Brain (organoid and tissue), 16 donors: ENCODE measurements at places on chromosomes 4 and X. TPM values are rescaled to one million over a fixed set of nuclear protein-coding genes. Genes with fewer than 3 reads are reported as not detected.
A peak's percentile ranks its signal among the peaks of the same experiment; 100 is the strongest.

GRCh38 chrX:28625223-28625622 lies 38.0 kb downstream of the IL1RAPL1 start:
- no peak for DNase-seq

KIT gene
- polyA plus RNA-seq = 28.2 TPM

GRCh38 chr4:103664436-103665075 lies 55.2 kb downstream of the TACR3 start:
- no peak for DNase-seq

DNA sequence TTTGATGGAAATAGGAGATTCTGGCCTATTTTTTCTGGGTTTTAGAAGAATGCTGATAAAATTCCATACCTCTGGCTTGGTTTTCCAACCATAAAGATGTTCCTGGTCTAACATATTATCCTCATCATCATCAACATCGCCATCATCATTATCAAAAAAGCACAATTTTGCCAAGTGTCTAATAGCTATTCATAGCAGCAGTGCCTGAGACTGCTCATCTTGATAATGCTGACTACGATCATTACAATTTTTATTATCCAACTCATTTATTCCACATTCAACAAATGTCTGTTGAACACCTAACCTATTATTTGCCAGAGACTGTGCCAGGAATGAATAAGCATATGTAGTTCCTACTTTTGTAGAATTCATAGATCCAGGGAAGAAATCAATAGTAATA lies 303.5 kb upstream of the GATB start:
- DNase-seq = no peak

- DNase-seq = peak; percentile 42
Observed at GRCh38 chrX:20067709-20068561, 48.8 kb downstream of the MAP7D2 start.

DNA sequence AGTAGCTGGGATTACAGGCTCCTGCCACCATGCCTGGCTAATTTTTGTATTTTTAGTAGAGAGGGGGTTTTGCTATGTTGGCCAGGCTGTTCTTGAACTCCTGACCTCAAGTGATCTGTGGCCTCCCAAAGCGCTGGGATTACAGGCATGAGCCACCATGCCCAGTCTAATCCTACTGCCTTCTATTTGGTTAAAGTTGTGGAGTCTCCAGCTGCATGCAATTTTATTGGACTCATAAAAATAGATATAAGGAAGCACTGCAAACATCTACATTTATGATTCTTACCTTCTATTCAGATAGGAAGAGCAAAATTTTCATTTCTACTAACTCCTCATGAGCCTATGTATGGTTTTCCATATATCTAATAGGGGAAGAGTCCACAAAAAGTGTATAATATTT lies 13.7 kb downstream of the RIPPLY1 start:
- DNase-seq = no peak

GRCh38 chr4:11635342-11635741 lies 206.6 kb upstream of the HS3ST1 start:
- no peak for DNase-seq

ZIC3 gene
- 0.24 TPM for polyA plus RNA-seq

C4orf46 gene
- polyA plus RNA-seq = 6.4 TPM

DNA sequence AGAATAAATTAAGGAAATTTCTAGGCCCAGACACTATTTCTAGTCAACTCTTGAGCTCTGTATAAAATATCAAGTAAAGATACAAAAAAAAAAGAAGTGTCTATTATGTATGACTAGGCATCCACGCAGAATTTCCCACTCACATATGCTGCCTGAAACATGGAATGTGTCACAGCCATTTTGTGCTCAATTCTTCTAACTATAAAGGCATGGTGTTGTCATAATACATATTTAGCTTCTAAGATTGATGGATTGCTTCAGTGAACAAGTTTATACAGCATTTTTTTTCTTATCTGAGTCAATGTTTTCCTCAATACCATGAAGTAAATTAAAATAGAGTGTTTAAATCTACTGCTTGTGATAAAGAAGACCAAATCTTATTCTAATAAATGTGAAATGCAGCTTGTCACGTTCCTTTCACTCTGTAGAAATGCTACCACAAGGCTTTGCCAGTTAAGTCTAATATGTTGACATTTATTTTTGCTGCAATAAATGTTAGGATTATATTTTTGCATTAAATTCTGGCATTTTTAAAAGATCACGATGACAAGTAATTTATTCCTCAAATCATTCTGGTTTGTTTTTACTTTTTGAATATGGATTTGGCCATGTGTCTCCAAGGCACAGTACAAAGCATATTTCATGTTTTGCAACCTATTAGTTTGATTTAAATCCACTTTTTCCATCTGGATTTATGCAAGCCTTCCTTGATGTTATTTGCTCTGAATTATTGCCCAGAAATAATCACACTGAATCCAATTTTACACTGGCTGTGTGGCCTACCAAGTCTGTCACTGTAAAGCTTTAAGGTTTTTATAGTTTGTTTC lies 1829.0 kb upstream of the PCDH7 start:
- peak; percentile 90 for DNase-seq

EGF gene
- 0.07 TPM for polyA plus RNA-seq

DNA sequence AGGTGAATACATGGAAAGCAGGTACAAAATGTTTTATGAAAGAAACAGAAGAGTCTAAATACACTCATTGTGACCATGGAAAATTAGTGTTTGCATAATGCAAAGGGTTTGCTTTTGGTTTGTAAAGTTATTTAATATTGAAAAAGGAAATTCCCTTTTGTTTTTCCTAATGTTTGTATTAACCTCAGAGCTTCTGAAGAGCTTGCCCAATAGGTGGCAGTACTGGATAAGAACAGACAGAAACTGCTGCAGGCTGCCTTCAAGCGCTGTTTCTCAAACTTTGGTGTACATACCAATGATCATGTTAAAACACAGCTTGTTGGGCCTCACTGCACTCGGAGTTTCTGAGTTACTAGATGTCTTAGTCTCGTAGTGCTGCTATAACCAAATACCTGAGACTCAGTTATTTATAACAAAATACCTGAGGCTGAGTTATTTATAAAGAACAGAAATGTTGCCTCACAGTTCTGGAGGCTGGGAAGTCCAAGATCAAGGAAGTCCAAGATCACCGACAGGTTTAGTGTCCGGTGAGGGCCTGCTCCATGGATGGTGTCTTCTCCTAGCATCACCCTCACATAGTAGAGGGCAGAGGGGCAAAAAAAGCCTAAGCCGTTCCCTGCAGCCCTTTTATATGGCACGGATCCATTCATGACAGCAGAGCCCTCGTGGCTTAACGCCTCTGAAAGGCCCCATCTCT lies 54.2 kb downstream of the SUPT20HL2 start:
- DNase-seq = peak; percentile 56

GRCh38 chr4:24625091-24625490 lies 40.7 kb upstream of the DHX15 start:
- DNase-seq = no peak

GRCh38 chr4:124913237-124913636 lies 200.7 kb upstream of the ANKRD50 start:
- DNase-seq = no peak

SOD3 gene
- 10.9 TPM for polyA plus RNA-seq

DNA sequence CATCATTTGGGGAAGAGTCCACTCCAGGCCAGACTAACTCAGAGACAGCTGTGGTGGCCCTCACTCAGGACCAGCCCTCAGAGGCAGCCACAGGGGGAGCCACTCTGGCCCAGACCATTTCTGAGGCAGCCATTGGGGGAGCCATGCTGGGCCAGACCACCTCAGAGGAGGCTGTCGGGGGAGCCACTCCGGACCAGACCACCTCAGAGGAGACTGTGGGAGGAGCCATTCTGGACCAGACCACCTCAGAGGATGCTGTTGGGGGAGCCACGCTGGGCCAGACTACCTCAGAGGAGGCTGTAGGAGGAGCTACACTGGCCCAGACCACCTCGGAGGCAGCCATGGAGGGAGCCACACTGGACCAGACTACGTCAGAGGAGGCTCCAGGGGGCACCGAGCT lies 3.3 kb upstream of the ERAS start:
- peak; percentile 18 for DNase-seq

DNA sequence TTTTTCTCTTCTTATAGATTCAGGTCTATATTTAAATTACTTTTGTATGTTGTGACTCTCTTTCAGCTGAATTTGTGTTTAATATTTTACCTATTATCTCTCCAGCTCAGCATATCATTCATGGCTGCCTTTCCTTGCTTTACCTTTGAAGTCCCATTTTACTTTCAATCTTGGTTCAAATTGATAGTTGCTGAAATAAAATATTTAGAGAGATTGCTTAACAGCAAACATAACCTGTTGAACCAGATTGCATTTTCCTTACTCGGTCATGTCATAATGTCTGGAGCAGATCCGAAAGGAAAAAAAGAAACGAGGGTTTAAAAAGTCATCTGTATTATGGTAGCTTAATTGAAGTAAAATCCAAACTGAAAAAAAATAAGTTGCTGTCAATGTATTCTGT lies 94.1 kb downstream of the IL1RAPL2 start:
- no peak for DNase-seq

GRCh38 chr4:48445704-48446103 lies 37.4 kb upstream of the SLC10A4 start:
- no peak for DNase-seq

CXXC4 gene
- 6.8 TPM for polyA plus RNA-seq

DNA sequence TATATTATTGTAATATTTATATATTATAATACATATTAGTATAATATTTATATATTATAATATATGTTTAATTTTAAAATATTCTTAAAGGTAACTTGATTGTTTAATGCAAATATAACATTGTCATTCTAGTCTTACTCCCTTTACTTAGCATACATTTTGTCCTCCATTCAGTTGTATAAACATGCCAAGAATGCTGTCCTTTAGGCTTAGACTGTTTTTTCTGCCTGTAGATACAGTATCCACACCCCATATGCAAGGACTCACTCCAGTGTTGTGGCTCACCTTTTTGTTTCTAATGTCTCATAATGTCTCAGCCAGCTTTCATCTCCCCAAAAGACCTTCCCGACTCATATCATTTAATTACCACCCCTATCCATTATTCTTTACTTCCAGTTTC lies 2110.0 kb downstream of the PCDH7 start:
- no peak for DNase-seq

DNA sequence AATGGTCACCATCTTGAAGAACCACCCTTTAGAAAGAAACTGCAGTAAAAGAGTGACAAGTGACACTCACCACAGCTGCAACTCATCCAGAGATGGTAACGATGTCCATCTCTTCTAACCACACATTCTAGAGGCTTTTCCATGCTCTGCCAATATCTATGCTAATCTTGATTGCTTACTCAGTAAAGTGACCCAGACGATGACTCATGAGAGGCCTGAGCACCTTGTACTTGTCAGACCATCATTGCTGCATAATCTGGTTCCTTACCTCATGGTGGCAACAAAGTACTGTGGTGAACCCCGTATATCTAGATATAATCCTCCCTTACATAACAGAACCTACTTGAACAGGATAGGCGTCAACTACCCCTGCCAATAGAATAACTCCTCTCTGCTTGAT lies 75.6 kb downstream of the CCNG2 start:
- DNase-seq = no peak

PNMA5 gene
- polyA plus RNA-seq = 6.9 TPM

PRSS12 gene
- polyA plus RNA-seq = 0.19 TPM

DNA sequence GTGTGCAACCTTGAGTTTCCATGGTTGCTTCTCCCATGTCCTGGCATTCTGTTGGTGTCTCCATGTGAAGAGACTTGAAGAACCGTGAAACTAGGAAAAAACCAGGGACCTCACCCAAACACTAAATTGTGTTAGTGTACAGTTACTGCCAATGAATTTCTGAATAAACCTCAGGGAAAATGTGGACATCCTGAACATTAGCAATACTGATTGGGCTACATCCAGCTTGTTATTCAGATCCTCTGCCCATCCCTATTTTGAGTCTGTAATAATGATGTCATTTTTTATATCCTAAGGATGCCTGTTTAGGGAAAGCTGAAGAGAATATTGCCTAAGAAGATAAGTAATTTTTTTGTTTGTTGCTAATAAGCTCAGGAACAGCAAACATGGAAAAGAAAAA lies 262.7 kb downstream of the TMA16 start:
- no peak for DNase-seq

GRCh38 chr4:104424475-104424941 lies 70.2 kb downstream of the CXXC4 start:
- peak; percentile 75 for DNase-seq

GRCh38 chr4:78162342-78162741 lies 105.2 kb downstream of the FRAS1 start:
- no peak for DNase-seq

GRCh38 chr4:5619913-5620625 lies 88.3 kb downstream of the EVC2 start:
- DNase-seq = no peak

GRIA2 gene
- 4.2 TPM for polyA plus RNA-seq

- no peak for DNase-seq
Observed at GRCh38 chr4:173288296-173288695, 45.9 kb downstream of the HMGB2 start.

GRCh38 chr4:8493484-8493883 lies 52.9 kb downstream of the TRMT44 start:
- DNase-seq = no peak

CT45A6 gene
- not detected for polyA plus RNA-seq

- no peak for DNase-seq
Observed at GRCh38 chrX:68115371-68115770, 317.9 kb downstream of the OPHN1 start.

TMPRSS11F gene
- not detected for polyA plus RNA-seq

DNA sequence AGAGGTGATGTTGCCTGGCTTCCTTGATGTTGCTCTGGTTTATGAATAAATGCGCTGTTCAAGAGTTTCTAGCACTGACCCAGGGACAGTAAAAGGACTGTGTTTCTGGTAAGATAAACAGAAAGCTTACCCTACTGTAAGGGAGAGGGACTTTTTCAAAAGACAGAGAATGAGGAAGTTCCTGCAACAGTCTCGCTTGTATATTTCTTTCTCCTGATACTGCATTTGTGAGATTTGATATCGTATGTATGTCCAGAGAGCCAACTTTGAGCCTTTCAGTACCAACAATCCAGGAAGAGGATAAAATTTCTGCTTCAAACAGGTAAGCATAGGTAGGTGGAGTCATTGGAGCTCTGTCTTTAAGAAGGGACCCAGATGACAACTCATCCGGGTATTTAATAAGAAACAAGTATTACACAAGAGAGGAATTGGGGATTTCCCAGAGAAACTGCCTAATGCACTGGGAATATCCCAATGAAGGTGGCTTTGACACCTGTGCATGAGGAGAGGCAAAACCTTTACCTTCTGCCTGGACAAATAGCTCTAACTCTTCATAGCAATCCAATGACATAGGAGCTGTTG lies 773 bp downstream of the DAPP1 start:
- DNase-seq = no peak

GRCh38 chrX:130658310-130658709 lies 244.7 kb downstream of the ENOX2 start:
- DNase-seq = no peak

DNA sequence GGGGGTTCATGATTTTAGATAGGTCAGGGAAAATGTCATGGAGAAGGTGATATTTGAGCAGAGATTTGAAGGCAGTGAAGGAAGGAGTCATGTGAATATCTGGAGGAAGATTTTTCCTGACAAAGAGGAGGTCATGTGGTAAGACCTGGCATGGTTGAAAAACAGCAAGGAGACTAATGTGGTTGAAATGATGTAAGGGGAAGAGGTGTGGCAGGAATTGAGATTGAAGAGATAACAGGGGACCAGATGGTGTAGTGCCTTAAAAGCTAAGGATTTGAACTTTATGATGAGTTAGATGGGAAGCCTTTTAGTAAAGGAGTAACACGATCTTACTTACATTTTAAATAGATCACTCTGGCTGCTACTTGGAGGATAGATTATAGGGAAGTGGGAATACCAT lies 210.9 kb downstream of the RTL9 start:
- DNase-seq = no peak

PI4K2B gene
- 4.4 TPM for polyA plus RNA-seq

GRCh38 chrX:10240918-10241317 lies 84.1 kb downstream of the CLCN4 start:
- no peak for DNase-seq

- no peak for DNase-seq
Observed at GRCh38 chr4:163582703-163583102, 88.2 kb downstream of the TMA16 start.

GYG2 gene
- 6.1 TPM for polyA plus RNA-seq
